PC-9 (cell line): ENCODE measurements at places on chromosomes 2 and 18. TPM values are rescaled to one million over a fixed set of nuclear protein-coding genes. Genes with fewer than 3 reads are reported as not detected.
A peak's percentile ranks its signal among the peaks of the same experiment; 100 is the strongest.

- H3K36me3 ChIP-seq = no peaks in the 10 kb centered on the region
- H3K27me3 ChIP-seq = no peaks in the 10 kb centered on the region
- H3K4me1 ChIP-seq = peaks cover 17% of the 10 kb centered on the region
- DNase-seq = no peak
- peak within 1 kb of the TSS; percentile 53; the same call in 1 of the 2 replicates for H3K4me3 ChIP-seq
Observed at GRCh38 chr2:70978341-70979179, at the start of gene ANKRD53. TSS of gene ANKRD53 (plus strand) at chr2:70978630. CDS start at chr2:70978646, 16 bp downstream.

VIT gene
- not detected in 2 replicates for total RNA-seq

ASAP2 gene
- 60.3 and 66.8 TPM in 2 replicates for total RNA-seq

PTPRM gene
- total RNA-seq = 30.7 and 32.5 TPM in 2 replicates
